HT1080 (cell line): ENCODE measurements at places on chromosomes 7 and 10. TPM values are rescaled to one million over a fixed set of nuclear protein-coding genes. Genes with fewer than 3 reads are reported as not detected.

- DNase-seq: no peak
These were observed 86.6 kb downstream of the RAPGEF5 start for GRCh38 chr7:22270371-22270770.

DNA sequence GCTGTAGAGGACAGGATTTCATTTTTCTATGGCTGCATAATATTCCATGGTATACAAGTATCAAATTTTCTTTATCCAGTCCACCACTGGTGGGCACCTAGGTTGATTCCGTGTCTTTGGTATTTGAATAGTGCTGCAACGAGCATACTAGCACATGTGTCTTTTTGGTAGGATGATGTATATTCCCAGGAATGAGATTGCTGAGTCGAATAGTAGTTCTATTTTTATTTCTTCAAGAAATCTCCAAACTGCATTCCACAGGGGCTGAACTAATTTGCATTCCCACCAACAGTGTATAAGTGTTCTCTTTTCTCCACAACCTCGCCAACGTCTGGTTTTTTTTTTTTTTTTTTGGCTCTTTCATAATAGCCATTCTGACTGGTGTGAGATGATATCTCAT is 550.0 kb downstream of the REEP3 start:
- DNase-seq: no peak

DNA sequence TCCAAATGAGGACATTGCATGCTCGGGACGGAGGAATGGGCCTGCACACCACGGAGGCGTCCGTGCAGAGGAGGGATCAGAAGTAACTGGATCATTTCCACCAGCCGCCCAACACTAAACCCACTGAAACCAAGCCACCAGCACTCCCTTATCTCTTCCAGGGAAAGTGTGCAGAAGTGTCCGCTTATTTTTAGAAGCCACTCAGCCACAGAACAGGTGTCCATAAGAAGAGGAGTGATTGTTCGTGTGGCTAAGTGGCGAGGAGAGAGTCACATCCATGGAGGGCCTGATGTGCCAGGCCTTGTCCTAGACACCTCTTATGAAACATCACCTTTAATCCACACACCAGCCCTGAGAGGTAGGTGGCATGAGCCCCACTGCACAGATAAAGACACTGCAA is 407.9 kb upstream of the NPVF start:
- no peak for DNase-seq

GRCh38 chr7:46812101-46812675 is 769.7 kb downstream of the TNS3 start:
- no peak for DNase-seq

SLC29A3 gene
- 1.4 and 1.6 TPM in 2 replicates for total RNA-seq

CREB3L2 gene
- 12.2 and 18.8 TPM in 2 replicates for total RNA-seq

TAF6 gene
- 25.4 and 34.4 TPM in 2 replicates for total RNA-seq
